ENCODE measurements at places on chromosomes 2 and 18. TPM values are rescaled to one million over a fixed set of nuclear protein-coding genes. Genes with fewer than 3 reads are reported as not detected.

The VWA3B gene
- polyA plus RNA-seq = not detected

DNA sequence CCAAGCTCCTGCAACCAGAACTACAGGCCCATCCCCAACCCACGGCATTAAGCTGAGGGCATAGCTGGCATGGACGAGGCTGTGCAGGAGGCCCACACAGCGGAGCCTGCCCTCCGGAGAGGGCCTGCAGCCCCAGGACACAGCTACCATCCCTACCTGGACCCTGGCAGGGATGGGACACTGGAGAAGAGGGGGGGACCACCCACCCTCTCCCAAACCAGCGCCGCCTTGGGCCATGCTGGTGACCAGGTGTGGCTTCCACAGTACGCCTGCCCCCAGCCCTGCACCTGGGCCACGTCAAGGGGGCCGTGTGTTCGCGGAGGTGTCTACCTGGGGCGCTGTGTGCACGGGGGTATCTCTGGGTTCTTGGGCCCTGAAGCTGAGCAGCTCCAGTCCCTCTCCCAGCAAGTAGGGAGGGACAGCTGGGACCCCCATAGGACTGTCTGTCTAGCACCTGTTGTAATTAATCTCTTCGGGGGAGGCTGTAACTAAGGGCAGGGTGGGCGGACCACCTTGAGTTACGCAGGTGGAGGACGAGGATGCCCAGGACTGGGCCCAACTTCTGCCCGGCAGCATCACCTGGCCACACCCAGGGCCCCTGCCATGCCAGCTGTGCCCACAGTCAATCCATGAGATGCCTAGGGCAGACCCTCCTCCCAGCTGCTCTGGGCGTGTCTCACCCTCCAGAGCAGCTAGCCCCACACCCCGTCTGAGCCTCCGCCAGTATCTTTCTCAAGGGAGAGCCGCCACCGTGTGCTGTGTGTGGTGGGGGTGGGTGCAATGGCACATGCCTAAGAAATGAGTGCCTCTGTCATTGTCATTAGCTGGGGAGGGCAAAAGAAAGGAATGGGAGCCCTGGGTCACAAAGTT, 18.3 kb downstream of the HS6ST1 start:
- H3K36me3 ChIP-seq = peaks cover 5% of the 10 kb centered on the region
- H3K4me3 ChIP-seq = no peak overlapping the region
- H3K27me3 ChIP-seq = no peaks in the 10 kb centered on the region
- H3K4me1 ChIP-seq = peaks cover 17% of the 10 kb centered on the region

DNA sequence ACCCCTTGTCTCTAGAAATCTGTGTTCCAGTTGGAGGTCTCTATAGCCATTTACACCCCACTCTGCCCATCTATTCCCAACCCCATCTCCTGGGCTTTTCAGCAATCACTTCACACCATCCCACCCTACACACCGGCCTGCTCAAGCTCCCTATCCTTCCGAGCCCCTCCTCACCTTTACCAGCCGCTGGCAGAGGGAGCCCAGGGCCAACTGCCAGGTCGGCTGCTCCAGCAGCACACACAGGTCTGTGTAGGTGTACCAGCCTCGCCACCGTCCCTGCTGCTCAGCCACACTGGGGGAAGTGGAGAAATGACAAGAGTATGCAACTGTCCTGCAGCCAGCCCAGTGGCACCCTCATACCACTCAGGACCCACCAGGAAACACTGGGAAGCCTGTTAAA, 3.3 kb upstream of the SLC23A3 start:
- no peaks in the 10 kb centered on the region for H3K27me3 ChIP-seq
- no peak overlapping the region for H3K27ac ChIP-seq
- H3K4me1 ChIP-seq = peaks cover 27% of the 10 kb centered on the region
- no peak overlapping the region for H3K4me3 ChIP-seq
- H3K36me3 ChIP-seq = peaks cover 5% of the 10 kb centered on the region
- DNase-seq = no peak

GRCh38 chr2:223010641-223011040, 41.3 kb upstream of the KCNE4 start:
- H3K36me3 ChIP-seq = no peaks in the 10 kb centered on the region
- H3K27ac ChIP-seq = no peak overlapping the region
- no peak for DNase-seq
- no peaks in the 10 kb centered on the region for H3K4me1 ChIP-seq

DNA sequence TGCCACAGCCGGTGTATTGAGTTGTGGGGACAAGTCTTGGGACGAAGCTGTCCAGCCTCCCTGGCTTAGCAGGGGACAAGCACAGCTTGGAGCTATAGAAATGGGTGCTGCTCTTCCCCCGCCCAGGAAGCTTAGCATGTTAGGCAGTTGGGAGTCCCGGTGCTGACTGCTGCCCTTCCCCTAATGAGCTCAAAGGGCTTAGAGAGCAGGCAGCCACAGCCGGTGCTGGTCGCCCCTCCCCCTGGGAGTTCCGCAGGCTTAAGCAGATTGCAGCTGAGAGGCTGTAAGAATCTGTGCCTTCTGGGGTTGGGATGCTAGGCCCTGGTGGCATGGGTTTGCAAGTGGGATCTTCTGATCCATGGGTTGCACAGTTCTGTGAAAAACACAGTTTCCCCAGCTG, 237.3 kb downstream of the DCDC2C start:
- DNase-seq = no peak
- no peak overlapping the region for H3K27ac ChIP-seq
- H3K4me1 ChIP-seq = no peaks in the 10 kb centered on the region
- H3K4me3 ChIP-seq = no peak overlapping the region
- peaks cover 5% of the 10 kb centered on the region for H3K27me3 ChIP-seq
- no peaks in the 10 kb centered on the region for H3K36me3 ChIP-seq

DNA sequence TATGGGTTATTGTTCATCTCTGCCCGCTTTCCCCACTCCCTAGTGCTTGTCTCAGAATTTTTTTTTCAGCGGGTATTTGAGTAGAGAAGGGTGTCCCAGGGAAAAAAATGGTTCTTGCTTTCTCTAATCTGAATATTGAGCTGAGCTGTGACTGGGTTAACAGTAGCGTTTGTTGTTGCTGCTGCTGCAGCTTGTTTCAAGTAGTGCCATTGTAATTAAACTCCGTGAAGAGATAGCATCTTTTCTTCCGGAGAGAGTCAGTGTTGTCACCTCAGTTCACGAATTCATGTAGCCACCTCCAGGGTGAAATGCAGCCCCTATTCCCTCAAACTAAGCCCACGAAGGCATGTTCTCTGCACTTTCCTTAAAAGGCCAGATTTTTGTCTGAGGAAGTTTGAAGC, 1.5 kb upstream of the AAK1 start:
- peak; percentile 80 for DNase-seq
- peak overlapping the region; percentile 86 for H3K4me3 ChIP-seq
- H3K27me3 ChIP-seq = no peaks in the 10 kb centered on the region
- peak overlapping the region; percentile 97 for H3K27ac ChIP-seq
